Tibial artery (tissue), 4 donors: ENCODE measurements at places on chromosomes 6 and 20.

DNA sequence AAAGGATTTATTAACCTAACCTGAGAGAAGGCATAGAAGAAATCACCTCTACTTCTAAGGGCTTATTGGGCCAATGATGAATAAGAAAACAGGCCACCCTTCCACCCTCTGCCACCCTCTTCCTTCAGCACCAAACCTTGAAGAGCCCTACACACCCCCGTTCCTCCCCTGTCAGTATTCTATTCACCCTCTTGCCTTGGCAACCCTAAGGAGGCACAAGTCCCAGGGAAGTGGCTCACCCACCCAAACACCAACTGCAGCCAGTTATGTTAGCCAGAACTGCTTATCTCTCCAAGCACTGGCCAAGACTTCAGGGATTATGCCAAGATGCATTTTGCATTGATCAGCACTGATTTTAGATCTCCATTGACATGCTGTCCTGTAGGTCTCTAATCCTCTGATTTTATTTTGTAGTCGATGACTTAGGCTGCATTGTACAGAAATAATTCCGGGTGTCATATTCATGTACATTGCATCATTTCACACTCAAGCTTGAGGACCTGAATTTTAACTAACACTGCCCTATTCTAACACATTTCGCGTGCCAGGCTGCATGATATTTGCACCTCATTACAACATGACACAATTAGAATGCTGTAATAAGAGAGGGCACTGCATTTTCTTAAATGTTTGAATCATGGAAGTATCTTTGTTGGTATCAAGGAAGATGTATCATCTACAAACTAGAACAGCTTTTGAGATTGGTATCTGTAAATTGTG, 15.7 kb downstream of the CNKSR3 start:
- DNase-seq = no peak

- no peak for DNase-seq
These were observed 51.5 kb upstream of the SMIM29 start for GRCh38 chr6:34300332-34300751.

GRCh38 chr6:18395856-18396197, 8.7 kb downstream of the RNF144B start:
- no peak for DNase-seq

DNA sequence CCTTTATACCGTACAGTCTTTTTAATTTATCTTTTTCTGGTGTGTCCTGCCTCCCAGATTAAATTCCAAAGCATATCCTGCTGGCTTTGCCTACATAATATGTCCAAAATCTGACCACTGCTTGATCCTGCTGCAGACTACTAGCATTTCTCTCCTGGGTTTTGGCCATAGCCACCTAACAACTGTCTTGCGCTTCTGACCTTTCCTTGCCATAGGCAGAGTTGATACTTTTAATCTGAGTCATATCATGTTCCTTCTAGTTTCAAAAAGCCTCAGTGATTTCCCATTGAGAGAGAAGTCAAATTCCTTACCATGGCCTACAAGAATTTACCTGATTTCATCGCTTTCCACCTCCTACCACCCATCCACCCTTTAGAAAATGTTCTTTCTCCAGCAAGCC, 104.8 kb downstream of the BCKDHB start:
- no peak for DNase-seq

- no peak for DNase-seq
These were observed 175.1 kb upstream of the IMPG1 start for GRCh38 chr6:76247527-76247926.

GRCh38 chr20:58604128-58604881, 46.8 kb upstream of the STX16 start:
- DNase-seq = no peak

- DNase-seq = no peak
These were observed 173.5 kb downstream of the LMBRD1 start for GRCh38 chr6:69623357-69623756.

DNA sequence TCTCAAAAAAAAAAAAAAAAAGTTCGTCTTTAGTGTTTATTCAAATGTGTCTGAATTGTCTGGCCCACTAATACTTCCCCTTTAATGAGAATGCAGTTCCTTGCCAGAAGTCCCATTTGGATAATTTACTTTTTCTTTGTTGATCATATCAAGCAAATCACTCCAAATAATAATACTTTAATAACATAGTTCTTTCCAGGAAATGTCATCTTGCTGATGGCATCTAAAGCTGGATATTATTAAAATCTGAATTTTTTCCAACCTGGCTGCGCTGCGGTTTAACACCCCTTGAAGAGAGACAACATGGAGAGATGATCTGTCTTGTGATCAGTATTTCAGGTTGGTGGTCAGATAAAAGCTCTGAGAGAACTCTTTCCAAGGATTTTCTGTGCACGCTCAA, 111.2 kb upstream of the CNKSR3 start:
- no peak for DNase-seq

DNA sequence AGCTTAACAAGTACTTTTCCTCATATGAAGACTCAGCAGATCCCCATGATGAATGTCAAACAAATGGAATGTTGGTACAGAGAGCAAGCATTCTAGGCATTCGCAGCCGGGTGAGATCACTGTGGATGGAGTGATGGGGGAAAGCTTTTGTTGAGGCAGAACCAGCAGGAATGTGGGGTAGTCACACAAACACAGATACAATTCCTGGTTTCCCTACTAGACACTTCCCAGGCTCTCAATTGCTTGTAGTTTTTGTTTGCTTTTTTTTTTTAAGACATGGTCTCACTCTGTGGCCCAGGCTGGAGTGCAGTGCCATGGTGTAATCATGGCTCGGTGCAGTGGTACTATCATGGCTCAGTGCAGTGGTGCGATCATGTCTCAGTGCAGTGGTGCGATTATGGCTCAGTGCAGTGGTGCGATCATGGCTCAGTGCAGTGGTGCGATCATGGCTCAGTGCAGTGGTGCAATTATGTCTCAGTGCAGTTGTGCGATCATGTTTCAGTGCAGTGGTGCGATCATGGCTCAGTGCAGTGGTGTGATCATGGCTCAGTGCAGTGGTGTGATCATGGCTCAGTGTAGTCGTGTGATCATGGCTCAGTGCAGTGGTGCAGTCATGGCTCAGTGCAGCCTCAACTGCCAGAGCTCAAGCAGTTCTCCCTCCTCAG, 15.4 kb upstream of the IER3 start:
- no peak for DNase-seq

DNA sequence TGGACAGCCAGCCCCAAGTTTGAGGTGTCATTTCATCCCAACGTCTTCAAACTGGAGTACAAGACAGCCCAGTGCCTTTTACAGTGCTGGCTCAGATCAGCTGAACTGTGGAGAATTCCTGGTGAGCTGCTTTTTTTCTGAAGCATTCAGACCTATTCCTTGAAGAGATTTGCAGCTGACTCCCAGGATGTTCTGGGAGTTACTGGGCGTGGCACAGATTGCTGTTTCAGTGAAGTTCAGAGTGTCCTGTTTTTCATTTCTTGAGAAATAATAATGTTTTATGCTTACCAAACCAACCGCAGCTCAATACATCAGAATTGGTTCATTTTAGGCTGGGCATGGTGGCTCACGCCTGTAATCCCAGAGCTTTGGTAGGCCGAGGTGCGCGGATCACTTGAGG, 33.4 kb upstream of the SRPK1 start:
- DNase-seq = no peak

DNA sequence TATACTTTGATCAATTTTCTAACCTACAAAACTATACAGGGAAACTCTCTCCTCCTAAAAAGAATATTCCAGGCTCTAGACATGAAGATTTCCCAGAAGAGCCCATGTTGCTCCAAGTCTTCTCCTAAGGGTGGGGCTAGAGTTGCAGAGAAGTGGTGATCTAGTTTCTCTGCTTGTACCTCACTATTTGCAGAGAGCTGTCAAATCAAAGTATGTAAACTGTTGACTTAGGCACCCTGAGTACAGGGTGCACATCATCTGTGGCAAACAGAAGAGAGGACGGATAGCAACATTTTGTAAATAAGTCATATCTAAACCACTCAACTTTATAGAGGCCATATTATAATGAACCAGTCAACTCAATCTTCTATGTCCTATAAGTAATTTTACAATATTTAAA, 250.1 kb downstream of the KHDRBS2 start:
- no peak for DNase-seq

GRCh38 chr6:5125152-5126006, 40.2 kb downstream of the PPP1R3G start:
- no peak for DNase-seq

- DNase-seq = no peak
These were observed 48.6 kb upstream of the SLC16A10 start for GRCh38 chr6:111038534-111039252.

DNA sequence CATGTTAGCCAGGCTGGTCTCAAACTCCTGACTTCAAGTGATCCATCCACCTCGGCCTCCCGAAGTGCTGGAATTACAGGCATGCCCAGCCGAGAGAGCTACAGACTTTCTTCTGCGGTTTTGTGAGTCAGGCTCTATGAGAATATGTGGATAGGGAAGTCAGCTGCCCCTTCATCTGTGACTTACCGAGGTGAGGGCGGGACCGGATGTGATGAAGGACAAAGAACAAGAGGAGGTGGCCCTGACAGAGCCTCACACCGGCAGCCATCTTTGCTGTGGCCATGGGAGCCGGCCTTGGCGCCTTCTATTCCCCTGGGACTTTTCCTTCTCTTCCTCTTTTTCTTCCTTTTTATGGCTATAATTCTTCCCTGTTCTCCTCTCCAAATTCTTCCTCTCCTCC, 67.0 kb downstream of the IYD start:
- DNase-seq = no peak
